Aorta (tissue), 5 donors: ENCODE measurements at places on chromosomes 6 and 20. TPM values are rescaled to one million over a fixed set of nuclear protein-coding genes. Genes with fewer than 3 reads are reported as not detected.

- no peak for DNase-seq
Observed at GRCh38 chr20:39974966-39975501, 714.0 kb downstream of the MAFB start.

Gene GRM1
- total RNA-seq, result 0.13 TPM

Gene SLC13A3
- total RNA-seq, result 5.1 TPM

DNA sequence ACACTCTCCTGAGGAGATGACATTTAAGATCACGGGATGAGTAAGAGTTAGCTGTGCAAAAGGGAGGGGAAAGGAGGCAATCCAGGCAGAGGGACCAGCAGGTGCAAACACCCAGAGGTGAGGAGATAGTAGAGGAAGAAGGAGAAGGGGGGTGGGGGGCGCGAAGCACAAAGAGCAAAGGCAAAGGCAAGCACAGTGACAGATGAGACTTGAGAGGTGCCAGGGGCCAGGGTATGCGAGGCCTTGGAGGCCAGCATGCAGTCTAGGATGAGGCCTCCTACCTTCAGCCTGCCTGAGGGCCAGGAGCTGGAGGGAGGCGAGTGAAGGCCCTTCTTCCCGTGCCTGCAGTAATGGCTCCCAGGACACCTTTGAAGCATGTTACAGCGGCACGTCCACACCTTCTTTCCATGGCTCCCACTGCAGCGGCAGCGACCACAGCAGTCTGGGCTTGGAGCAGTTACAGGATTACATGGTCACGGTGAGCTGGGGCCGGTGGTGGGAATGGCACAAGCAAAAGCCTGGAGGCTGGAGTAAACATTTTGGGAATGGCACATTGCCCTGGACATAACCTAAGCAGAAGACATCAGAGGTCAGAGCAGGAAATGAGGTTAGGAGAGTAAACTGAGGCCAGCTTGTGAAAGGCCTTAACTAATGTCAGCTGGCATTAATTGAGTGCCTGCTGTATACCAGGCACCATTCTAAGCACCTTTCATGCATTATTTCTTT, 18.6 kb downstream of the CCM2L start:
- no peak for DNase-seq
